GM12878 (cell line): ENCODE measurements at places on chromosomes 12 and 14. TPM values are rescaled to one million over a fixed set of nuclear protein-coding genes. Genes with fewer than 3 reads are reported as not detected.

The POTEG gene
- 0.06 TPM in 1 of 2 replicates, not detected in the other for polyA plus RNA-seq

- DNase-seq = no peak
Measured at GRCh38 chr12:68225576-68226476, at the start of gene IL26. TSS of gene IL26 (minus strand) at chr12:68225810. CDS start at chr12:68225756, 54 bp downstream.

DNA sequence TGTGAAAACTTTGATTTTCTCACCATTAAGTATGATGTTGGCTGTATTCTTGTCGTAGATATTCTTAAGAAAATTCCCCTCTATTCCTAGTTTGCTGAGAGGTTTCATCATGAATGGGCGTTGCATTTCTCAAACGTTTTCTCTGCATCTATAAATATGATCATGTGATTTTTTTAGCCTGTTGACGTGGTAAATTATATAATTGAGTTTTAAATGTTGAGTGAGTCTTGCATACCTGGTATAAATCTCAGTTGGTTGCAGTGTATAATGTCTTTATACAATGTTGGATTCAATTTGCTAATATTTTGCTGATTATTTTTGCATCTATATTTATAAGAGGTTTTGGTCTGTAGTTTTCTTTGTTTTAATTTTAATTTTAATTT is 405.9 kb upstream of the MIS18BP1 start:
- no peak for DNase-seq

- DNase-seq = no peak
Measured at GRCh38 chr12:124653169-124653931, 85.9 kb upstream of the NCOR2 start.

- DNase-seq = no peak
Measured at GRCh38 chr14:65312859-65313258, 99.7 kb upstream of the FUT8 start.

DNA sequence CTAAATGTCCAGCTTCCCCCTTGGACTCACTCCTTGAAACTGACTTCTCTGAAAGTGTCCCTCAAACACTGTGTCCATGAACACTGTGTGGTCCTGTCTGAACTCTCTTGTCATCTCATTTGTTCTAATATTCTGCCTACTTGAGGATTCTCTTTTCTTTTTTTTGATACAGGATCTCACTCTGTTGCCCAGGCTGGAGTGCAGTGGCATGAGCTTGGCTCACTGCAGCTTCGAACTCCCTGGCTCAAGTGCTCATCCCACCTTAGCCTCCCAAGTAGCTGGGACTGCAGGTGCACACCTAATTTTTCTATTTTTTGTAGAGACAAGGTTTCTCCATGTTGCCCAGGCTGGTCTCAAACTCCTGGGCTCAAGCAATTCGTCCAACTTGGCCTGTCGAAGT is 4.9 kb upstream of the HEBP1 start:
- no peak for DNase-seq

- DNase-seq = no peak
Measured at GRCh38 chr14:64966976-64967375, 5.2 kb downstream of the RAB15 start.

- no peak for DNase-seq
Measured at GRCh38 chr12:5012337-5012736, 31.3 kb upstream of the KCNA5 start.

The P2RX7 gene
- polyA plus RNA-seq = 0.74 and 1.4 TPM in 2 replicates

GRCh38 chr14:60648934-60649874 is at the start of gene SIX1:
TSS of gene SIX1 (minus strand) at chr14:60649477. CDS start at chr14:60649189, 288 bp downstream.
- DNase-seq = no peak

DNA sequence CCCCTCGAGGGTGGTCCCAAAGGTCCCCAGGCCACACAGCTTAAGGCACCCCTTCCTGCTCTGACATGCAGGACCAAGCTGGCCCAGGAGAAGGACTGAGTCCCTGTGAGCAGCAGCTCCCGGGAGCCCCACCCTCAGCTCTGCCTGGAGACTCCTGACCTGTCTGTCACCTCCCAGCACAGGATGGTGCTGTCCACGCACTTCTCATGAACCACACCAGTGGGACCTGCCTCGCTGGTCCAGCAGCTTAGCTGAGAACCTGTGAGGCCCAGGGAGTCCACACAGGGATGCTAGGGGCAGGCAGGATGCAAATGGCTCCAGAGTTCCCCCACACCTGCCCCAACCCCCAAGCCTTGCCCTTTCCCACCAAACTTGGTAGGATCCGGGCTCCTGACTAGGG is 27.7 kb downstream of the CCDC85C start:
- no peak for DNase-seq

GRCh38 chr12:109714141-109714912 is 702 bp downstream of the FAM222A start:
- no peak for DNase-seq

DNA sequence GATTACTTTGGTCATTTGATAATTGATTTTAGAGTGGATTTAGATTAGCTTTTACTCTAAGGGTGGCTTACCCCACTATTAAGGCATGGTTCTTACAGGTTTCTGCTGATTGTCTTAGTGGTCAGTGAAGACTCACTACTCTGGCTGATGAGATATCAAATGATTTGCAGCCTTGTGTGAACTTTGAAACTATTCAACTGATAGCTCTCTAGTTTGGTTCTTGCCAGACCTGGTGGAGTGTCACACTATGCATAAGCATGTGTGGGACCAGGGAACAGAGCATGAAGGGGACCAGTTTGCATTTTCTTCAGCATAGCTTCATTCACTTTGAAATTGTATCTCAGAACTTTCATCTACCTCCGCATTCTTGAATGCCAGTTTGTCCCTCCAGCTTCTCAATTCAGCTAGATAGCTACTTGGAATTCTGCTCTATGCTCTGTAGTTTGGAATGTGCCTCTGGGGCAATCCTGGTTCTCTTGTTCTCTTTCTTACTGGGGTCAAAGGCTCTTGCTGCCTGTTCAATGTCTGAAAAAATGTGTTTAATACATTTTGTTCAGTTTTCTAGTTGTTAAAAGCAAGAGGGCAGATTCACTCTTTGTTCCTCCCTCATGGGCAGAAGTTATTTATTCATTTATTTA is 12.7 kb downstream of the SCYL2 start:
- DNase-seq = no peak

The FITM1 gene
- 0.17 and 0.42 TPM in 2 replicates for polyA plus RNA-seq

DNA sequence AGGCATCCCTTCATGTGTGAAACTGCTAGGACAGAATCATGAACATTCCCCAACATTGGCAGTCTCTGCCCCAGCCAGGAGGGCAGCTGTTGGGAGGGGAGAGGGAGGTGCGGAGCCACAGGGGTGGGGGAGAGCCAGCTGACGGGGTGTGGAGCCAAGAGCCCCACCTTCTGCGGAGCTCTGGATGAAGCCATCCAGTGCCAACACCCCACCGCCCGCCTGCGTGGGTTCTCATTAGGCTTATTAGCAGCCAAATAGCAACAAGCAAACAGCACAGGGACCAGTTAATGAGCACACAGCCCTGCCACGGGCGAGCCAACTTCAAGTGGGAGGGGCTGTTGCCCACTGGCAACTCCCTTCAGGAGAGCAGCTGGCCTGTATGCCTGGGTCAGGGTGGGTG is 12.1 kb downstream of the LTBP2 start:
- DNase-seq = no peak

- DNase-seq = no peak
Measured at GRCh38 chr12:121866331-121866730, 7.7 kb upstream of the HPD start.
